Stimulated activated CD4-positive, alpha-beta T cell treated with anti-CD3 and anti-CD28 coated beads, Interleukin-1b, Interleukin-23, amount 100 ng/mL, for 1 hour (primary cell): ENCODE measurements at places on chromosomes 2 and 18.

DNA sequence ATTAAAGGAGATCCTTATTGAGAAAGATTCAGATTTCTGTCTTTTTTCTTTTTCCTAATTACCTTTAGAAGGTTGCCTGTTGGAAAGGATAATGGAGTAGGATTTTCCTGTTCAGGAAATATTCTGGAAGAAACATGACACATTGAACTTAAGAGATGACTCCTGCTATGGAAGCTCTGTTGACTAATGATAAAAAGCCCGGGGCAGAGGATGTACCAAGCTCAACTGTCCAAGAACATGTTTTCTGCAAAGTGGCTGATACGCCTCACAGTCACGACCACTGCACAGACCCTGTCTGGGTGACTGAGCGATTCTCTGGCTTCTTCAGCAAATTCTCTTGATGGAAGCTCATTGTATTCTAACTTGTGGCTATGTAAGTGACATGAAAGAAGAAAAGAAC lies 86.2 kb upstream of the THOC1 start:
- no peak for DNase-seq

- peak; percentile 10 for DNase-seq
These were observed 85.3 kb downstream of the SPP2 start for GRCh38 chr2:234135750-234136221.

GRCh38 chr2:236644067-236644466 lies 74.4 kb downstream of the ACKR3 start:
- no peak for DNase-seq

DNA sequence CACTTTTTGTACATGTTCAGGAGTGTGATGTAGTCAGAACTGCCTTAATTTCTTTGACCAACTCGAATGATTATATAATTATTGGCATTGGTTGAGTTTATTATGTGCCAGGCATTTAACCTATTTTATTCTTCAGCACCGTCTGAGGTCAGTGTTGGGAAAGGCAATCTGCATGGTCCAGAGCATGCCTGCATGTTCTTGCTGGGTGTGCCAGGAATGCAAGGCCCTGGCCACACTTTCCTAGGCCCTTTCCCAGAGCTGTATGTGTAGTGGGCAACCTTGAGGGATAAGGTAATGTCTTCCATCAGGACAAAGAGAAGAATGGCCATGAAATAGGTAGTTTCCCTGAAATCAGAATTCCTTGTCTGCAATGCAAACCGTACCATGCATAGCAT lies 9.7 kb upstream of the SNRNP200 start:
- DNase-seq: no peak

- DNase-seq: no peak
These were observed 131.9 kb downstream of the EVA1A start for GRCh38 chr2:75428646-75429443.

- DNase-seq: no peak
These were observed 419.8 kb downstream of the SETBP1 start for GRCh38 chr18:45100321-45101105.

DNA sequence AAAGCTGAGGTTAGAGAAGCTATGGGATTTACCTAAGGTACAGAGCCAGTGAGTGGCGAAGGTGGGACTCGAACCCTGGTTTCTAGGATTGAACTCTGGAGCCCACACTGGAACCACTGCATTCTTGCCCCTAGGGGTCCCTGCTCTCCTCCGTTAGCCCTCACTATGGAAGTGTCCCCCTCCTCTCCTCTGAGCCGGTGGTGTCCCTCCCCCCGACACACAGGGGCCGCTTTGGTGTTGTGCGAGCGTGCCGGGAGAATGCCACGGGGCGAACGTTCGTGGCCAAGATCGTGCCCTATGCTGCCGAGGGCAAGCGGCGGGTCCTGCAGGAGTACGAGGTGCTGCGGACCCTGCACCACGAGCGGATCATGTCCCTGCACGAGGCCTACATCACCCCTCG lies 8.5 kb upstream of the GMPPA start:
- DNase-seq: no peak

- no peak for DNase-seq
These were observed 227.5 kb upstream of the FOSL2 start for GRCh38 chr2:28165087-28165635.

GRCh38 chr2:237393523-237393922 lies 20.4 kb downstream of the COL6A3 start:
- no peak for DNase-seq

DNA sequence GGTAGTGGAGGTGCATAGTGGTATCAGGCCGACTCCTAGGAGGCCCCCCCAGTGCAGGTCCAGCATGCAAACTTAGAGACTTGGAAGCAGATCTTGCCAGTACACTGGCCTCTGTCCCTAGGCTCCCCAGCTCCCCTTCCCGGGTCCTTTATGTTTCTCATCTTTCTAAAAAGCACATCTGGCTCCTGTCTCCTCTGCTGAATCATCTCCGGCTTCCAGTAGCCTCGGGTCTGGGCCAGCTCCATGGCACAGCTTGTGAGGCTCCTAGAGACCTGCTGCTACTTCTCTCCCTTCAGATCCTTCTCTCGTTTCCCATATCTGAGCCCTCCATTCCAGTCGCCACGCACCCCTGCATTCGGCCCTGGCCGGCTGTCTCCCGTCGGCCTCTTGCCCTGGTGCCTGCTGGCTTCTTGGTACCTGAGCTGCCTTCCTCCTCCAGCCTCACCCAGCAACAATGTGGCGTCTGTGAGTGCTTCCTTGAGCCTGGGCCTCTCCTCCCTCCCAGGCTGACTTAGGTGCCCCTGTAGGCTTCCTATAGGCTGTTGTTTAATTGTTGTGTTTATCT lies 6.6 kb downstream of the TRAF3IP1 start:
- DNase-seq: no peak

DNA sequence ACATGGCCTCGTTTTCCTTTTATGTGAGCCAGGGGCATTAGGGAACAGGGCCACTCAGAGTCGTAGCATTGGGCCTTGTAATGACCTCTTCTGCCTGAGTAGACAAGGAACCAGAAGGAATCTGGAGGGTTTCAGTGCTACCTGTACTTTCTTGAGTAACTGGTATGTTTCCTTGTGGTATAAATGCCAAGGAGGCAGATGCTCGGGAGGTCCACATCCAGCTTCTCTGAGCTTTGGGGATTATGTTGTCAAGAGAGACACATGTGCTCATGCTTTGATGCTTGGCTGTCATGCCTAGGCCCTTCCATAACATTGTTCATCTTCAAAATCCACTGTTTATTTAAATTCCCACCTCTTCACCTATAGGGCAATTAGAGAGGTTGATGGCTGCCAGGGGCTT lies 26.3 kb downstream of the FOSL2 start:
- no peak for DNase-seq

DNA sequence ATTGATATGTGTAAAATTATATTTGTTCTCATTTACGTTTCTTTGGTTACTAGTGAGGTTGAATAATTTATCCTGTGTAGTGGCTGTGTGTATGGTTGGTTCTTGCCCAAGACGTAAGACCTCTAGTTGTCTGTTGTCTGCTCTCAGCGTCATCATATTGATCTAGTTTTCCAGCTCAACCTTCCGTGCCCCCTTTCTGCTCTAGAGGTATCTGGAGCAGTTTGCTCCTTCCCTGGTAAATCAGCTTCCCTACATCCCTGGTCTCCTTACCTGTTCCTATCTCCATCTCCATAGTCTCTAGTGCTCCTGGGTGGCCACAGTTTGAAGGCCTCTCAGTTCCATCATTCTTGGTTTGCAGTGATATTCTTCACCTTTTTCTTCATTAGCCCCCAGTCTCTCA lies 1.2 kb downstream of the SMYD5 start:
- DNase-seq: no peak

DNA sequence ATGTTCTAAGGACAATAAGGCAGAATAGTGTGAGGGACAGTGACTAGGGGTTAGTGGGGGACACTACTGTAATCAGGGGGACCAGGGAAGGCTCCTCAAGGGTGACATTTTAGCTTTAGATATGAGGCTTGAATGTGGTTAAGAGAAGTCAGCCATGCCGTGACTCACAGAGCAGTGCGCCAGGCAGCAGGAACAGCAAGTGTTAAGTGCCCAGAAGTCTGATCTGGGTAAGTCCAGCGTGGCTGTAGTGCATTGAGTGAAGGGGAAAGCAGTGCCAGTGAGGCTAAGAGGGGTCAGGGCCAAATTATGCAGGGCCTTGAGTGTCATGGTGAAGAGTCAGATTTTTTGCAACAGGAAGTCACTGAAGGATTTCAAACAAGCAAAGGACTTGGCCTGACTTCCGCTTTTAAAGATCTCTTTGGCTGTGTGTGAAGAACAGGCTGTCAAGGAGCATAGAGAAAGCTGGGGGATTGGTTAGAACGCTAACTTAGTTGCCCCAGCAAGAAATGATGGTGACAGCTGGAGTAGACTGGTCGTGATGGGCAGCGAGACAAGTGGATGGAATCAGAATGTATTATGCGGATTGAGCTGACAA lies 151.5 kb downstream of the MSH2 start:
- DNase-seq: no peak

DNA sequence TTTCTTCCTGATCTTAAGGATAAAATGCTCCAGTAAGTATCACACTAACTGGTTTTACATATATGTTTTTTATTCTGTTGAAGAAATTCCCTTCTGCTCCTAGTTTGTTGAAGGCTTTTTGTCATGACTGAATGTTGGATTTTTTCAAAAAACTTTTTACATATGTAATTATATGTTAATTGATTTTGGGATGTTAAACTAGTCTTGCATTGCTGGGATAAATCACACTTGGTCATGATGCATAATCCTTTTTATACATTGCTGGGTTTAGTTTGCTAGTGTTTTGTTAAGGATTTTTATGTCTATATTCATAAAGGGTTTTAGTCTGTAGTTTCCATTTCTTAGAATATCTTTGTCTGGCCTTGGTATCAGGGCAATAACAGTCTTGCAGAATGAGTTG lies 65.6 kb upstream of the TXNDC2 start:
- no peak for DNase-seq

DNA sequence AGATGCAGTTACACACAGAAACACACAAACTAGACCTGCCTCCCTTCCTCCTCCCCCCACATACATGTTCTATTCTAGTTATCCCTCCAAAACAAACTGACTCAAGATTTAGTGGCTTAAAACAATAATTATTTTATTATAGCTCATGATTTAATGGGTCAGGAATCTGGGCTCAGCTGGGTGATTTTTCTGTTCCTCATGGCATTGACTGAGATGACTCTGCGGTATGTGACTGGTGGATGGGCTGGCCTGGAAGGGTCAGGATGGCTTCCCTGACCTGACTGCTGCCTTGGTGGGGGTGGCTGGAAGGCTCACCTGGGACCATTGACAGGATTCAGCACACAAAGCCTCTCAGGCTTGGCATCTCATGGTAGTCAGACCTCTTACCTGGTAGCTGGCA lies 33.7 kb upstream of the NTSR2 start:
- no peak for DNase-seq

- DNase-seq: no peak
These were observed 1186.3 kb upstream of the CELF4 start for GRCh38 chr18:38751898-38752297.

DNA sequence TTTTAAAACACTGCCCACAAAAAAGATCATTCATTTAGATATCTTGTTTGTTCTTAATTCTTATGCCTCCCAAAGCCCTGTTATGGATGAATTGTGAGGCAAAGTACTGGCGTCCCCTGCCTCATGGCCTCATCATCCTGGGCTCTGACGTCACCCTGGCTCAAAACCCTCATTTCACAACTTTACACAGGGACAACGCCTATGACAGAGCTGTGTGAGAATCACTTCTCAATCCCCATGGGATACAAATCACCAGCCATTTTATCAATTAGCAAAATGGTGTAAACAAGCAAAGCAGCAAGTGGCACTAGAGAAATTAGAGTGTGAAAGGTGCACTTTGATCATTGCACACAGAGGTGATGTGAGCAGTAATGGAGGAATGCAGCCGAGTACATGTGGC lies 16.6 kb downstream of the FHOD3 start:
- no peak for DNase-seq

DNA sequence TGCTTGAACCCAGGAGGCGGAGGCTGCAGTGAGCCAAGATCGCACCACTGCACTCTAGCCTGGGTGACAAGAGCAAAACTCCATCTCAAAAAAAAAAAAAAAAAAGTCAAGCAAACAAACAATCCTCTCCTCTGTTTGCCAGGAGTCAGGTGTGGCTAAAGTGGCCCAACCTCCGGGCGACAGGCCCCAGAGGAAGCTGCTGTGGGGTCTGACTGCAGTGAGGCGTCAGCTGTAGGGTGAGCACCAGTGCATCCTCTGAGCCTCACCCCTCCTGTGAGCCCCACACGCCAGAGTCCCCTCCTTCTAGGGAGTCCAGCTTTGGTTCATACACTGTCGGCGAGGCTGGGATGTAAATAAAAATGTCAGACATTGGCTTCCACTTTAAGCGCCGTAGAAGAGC lies 76.5 kb upstream of the HS6ST1 start:
- no peak for DNase-seq

DNA sequence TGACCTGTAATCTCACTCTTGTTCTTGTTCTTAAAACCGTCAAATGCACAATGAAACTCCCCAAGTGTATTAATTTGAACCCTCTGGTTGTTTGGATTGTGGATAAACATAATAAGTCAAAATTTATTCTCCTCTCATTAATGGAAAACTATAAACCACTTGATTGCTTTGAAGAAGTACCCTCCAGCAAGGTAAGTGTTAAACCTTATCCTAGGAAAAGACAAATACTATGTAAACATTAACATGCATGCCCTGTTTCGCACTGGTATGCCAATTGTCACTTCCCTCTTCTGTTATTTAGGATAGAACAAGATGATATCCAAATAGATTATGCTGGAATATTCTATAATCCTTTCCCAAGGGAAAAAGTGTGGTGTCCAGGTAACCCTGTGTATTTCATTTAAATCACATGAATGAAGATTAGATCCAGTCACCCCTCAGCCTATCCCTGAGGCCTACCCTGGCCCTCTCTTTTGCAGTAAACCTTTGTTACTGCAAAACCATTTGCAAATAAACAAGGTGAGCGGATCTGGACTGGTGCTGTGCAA lies 1.3 kb downstream of the ADI1 start:
- DNase-seq: no peak

GRCh38 chr2:96528700-96529375 lies 7.7 kb upstream of the ARID5A start:
- DNase-seq: no peak

DNA sequence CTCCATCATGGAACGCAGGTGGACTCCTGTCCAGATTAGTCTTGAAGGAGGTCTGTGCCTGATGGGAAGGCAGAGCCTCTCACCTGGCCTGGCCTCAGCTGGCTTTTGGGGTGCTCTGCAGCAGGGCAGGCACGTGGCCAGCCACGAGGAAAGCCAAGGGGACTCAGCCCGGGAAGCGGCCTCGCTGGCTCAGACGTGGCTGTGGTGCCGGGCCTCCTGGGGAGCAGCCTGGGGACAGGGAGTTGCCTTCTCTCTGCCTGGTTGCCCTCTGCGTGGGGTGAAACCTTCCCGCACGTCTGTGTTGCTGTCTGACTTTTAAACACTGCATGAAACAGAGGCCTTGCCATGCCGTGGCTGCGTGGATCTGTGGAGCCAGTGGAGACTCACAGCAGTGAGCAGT lies 45.0 kb downstream of the RTP5 start:
- DNase-seq: no peak

DNA sequence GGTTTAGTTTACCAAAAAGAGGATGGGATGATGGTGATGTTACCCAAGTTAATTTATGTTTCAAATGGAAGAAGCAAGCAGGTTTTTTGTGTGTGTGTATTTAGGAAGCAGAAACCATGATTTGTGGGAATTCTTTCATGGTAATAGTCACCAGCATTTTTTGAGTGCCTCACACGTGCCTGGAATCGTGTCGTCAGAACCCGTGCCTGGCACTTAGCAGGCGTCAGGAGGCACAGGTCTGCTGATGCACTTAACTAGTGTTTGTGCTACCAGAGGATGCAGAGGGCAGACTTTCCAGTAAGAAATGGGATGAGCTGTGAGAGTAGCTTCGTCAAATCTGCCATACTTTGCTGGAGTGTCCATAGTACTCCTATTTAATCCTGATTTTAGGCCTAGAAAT lies 41.1 kb downstream of the LYPD6 start:
- DNase-seq: no peak

GRCh38 chr2:106868275-106868674 lies 17.7 kb downstream of the ST6GAL2 start:
- no peak for DNase-seq
